ENCODE measurements at places on chromosomes 6 and 20. TPM values are rescaled to one million over a fixed set of nuclear protein-coding genes. Genes with fewer than 3 reads are reported as not detected.

The SLC22A7 gene
- total RNA-seq, result not detected

The MEI4 gene
- not detected for total RNA-seq

The NFKBIE gene
- total RNA-seq, result 2.8 TPM

DNA sequence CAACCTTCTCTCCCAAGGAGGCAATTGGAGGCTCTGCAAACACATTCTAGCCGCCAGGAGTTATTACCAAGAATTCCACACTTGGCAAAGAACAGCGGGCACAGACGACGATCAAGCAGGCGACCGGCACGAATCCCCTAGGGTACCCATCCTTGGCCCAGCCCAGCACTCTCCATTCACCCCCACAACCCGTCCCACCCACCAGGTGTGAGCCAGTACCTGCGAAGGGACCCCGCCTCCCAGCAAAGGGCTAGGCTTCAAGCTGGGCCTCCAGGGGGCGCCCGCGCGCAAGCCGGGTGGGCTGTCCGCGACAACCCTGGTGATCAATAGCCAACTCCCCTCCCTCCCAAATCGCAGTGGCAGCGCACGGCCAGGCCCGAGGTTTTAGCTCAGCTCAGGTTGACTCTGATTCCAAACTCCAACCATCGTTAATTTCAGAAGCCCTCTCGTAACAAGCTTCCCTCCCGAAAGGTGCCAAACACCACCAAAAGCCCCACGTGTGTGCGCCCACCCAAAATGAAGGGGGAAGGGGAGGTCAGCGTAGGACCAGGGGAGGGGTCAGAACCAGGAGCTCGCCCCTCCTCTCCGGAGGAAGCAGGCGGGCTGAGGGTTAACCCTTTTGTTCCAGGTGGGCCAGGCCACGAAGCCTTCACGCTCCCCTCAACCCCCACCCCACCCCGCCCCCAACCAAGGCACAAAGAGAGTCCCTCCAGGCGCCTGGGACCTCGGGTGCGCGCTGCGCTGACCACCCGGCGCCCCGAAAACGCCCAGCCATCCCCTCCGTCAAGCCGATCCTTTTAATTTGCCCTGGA, 2.1 kb downstream of the SALL4 start:
- peak; percentile 59 for ATAC-seq

DNA sequence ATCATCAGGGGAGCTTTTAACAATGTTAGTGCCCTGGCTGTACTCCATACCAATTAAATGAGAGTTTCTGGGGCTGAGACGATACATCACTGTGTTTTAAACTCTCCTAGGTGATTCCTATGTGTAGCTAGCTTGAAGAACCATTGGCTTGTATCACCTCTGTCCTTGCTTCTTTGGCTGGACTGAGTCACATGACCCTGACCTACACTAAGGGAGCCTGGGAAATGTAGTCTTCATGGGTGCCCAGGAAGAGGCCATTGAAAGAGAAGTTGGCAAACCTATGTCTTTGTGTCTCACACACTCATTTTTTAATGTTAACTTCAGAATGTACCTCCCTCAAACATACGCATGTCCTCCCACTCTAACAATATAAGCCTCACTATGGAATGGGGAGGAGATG, 506.6 kb downstream of the DHX35 start:
- peak; percentile 45 for ATAC-seq

DNA sequence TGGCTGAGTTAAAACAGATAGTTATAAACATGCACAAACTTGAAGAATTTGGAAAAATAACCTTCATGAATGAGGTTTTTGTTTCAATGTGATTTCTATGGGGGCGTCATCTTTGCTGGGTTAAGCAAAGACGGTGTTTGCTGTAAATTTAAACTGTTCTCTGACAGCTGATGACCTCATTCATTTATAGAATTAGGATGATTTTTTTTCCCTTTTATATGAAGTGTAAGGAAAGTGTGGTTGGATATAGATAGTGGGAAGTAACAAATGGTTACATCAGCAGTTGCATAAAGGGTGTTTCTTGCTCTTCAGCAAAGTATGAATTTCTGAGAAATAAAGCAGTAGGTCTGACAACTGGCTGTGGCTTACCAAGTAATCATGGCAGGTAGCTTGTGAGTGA, 137.2 kb upstream of the CENPW start:
- ATAC-seq, result no peak

GRCh38 chr6:124283486-124283885, 479.8 kb downstream of the NKAIN2 start:
- ATAC-seq, result no peak
